ENCODE measurements at places on chromosomes 12 and 14. TPM values are rescaled to one million over a fixed set of nuclear protein-coding genes. Genes with fewer than 3 reads are reported as not detected.

Gene LMO3
- total RNA-seq: 7.1 TPM

DNA sequence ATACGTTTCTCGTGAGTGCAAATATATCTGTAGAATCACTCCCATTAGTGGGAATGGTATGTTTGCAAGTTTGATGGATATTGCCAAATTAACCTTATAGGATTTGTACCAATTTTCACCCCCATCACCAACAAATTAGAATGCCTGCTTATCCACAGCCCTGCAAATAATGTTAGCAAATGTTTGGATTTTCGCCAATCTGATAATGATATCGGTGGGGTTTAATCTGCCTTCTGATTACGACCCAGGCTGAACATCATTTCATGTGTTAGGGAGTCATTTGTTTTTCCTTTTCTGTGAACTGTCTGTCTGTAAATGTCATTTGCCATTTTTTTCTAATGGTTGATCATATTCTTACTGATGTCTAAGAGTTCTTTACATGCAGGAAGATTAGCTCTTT, 4.1 kb upstream of the DAZAP2 start:
- H3K27ac ChIP-seq: no peak overlapping the region
- no peak for DNase-seq
- peaks cover 10% of the 10 kb centered on the region for H3K4me1 ChIP-seq
- H3K27me3 ChIP-seq: no peaks in the 10 kb centered on the region
- H3K36me3 ChIP-seq: no peaks in the 10 kb centered on the region

- no peaks in the 10 kb centered on the region for H3K4me1 ChIP-seq
- H3K27me3 ChIP-seq: no peaks in the 10 kb centered on the region
- H3K36me3 ChIP-seq: no peaks in the 10 kb centered on the region
- no peak overlapping the region for H3K27ac ChIP-seq
- no peak overlapping the region for H3K4me3 ChIP-seq
- no peak for DNase-seq
Measured at GRCh38 chr14:45715946-45716345, 462.9 kb upstream of the MIS18BP1 start.

DNA sequence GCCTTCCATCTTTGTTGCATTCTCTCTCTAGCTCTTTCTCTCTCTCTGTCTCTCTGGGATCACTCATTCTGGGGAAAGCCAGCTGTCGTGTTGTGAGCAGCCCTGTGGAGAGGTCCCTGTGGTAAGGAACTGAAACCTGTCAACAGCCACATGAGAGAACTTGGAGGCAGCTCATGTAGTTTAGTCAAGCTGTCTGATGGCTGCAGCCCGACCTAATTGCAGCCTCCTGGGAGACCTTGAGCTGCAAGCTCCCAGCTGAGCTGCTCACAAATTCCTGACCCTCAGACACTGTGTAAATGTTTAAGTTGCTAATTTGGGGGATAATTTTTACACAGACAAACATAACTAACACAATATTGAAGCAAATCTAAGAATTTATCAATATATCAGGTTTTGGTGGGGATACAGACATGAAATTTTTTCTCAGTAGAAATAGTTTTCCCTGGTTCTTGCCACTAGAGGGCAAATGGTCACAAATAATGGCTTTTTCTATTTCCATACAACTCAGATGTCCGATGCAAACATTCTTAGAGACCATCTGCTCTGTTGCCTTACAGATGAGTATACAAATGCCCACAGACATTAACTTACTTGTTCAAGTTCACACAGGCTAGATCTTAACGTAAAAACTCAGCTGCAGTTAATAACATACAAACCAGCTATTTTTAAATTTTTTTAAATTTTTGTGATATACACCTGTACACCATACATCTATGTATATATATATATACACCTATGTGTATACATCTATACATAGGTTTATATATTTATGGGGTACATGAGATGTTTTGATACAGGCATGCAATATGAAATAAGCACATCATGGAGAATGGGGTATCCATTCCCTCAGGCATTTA, 15.5 kb upstream of the KRR1 start:
- no peak overlapping the region for H3K4me3 ChIP-seq
- H3K36me3 ChIP-seq: no peaks in the 10 kb centered on the region
- H3K4me1 ChIP-seq: no peaks in the 10 kb centered on the region
- no peak for DNase-seq
- no peak overlapping the region for H3K27ac ChIP-seq

- H3K4me3 ChIP-seq: no peak overlapping the region
- no peak for DNase-seq
- H3K27me3 ChIP-seq: no peaks in the 10 kb centered on the region
- H3K4me1 ChIP-seq: no peaks in the 10 kb centered on the region
Measured at GRCh38 chr12:22658214-22658613, 33.2 kb downstream of the ETNK1 start.

DNA sequence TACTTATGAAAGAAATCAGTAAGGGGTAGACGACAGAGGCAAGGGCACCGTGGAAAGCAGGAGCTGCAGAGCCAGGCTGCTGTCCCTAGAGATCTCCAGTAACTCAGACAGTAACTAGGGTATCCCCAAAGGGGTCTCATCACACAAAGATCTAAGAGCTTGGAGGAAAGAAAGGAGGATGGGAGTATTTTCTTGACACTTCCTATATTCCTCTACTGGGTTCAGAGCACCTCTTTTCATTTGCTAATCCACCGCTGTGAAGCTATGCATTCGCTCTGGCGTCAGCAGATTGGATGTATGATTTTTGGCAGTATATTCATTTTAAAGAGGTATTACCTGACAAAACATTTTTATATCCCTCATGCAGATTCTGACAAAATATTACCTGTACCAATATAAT, 12.6 kb downstream of the USP44 start:
- no peak overlapping the region for H3K27ac ChIP-seq
- no peaks in the 10 kb centered on the region for H3K27me3 ChIP-seq
- H3K4me3 ChIP-seq: no peak overlapping the region
- no peaks in the 10 kb centered on the region for H3K36me3 ChIP-seq
- no peaks in the 10 kb centered on the region for H3K4me1 ChIP-seq

GRCh38 chr14:86334355-86334754, 804.4 kb downstream of the FLRT2 start:
- no peak overlapping the region for H3K27ac ChIP-seq
- H3K27me3 ChIP-seq: no peaks in the 10 kb centered on the region
- H3K36me3 ChIP-seq: no peaks in the 10 kb centered on the region
- no peak for DNase-seq
- H3K4me1 ChIP-seq: no peaks in the 10 kb centered on the region

DNA sequence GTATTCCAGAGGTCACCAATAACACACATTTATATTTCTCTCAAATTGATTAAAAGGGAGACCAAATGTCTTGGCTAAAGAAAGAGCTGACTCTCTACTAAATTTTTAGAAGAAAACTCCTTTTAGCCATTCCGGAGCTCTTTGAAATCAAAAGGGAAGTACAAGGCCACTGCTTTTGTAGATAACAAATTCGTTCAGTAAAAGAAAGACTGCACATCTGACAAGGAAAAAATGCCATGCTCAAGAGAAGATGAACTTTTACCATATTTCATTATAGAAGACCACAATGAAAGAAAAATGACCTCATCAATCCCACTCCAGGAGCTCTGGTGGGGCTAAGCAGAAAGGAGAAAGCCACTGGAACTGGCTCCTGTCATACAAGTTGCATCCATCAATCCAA, 57.6 kb downstream of the SPTSSA start:
- no peaks in the 10 kb centered on the region for H3K27me3 ChIP-seq
- H3K4me1 ChIP-seq: no peaks in the 10 kb centered on the region
- H3K4me3 ChIP-seq: no peak overlapping the region
- DNase-seq: no peak
- H3K36me3 ChIP-seq: no peaks in the 10 kb centered on the region
